ENCODE measurements at places on chromosomes 6 and 20.

DNA sequence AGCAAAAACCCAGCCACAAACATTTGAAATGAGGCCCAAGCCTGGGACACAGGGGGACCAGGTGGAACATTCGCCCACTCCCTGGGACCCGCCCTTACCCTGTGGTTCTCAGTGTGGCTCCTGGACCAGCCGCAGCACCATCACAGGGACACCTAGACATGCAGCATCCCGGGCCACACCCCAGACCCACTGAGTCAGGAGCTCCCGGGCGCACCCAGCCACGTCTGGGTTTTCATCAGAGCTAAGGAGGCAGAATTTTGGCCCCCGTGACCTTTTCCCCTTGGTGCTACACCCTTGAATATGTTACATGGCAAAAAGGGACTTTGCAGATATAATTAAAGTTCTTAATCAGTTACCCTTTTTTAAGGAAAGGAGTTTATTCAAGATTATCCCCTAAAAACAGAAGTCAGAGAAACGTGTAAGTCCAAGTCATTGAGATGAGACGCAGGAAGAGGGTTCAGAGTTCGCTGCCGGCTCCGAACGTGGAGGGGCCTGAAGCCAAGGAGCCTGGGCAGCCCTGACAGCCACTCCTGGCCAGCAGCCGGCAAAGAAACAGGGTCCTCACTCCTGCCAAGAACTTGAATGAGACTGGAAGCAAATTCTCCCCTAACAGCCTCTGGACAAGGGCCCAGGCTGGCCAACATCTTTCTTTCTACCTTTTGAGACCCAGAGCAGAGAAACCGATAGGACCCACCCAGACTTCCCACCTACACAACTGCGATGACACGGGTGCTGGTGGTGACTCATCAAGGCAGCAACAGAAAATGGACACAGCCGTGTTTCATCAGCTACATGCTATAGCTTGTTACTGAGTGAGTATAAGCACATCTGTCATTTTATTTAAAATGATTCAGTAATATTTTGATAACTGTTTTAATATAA is 25.3 kb downstream of the BFSP1 start:
- no peak for DNase-seq

DNA sequence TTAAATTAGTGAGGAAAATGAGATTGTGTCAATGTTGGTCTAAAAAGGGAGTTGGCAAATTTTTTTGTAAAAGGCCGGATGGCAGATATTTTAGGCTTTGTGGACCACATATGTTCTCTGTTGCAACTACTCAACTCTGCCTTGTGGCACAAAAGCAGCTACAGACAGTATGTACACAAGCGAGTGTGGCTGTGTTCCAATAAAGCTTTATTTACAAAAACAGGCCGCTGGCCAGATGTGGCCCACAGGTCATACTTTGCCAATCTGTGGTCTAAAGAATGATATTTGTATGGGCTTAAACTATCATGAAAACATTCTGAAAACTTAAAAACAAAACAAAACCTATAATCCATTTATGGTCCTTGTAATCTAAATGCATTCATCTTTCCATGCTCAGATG is 228.3 kb downstream of the CLIC5 start:
- DNase-seq, result no peak

DNA sequence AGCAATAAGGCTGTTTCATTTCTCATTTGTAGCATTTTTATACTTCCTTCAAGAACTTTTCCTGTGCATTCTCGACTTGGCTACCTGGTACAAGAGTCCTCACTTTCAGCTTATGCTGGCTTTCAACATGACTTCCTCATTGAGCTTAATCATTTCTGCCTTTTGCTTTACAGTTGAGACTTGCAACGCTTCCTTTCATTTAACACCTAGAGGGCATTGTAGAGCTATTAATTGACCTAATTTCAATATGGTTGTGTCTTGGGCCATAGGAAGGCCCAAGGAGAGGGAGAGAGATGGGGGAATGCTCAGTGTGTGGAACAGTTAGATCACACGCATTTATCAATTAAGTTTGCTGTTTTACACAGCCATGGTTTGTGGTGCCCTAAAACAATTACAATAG is 37.2 kb downstream of the SLC22A2 start:
- DNase-seq, result no peak

DNA sequence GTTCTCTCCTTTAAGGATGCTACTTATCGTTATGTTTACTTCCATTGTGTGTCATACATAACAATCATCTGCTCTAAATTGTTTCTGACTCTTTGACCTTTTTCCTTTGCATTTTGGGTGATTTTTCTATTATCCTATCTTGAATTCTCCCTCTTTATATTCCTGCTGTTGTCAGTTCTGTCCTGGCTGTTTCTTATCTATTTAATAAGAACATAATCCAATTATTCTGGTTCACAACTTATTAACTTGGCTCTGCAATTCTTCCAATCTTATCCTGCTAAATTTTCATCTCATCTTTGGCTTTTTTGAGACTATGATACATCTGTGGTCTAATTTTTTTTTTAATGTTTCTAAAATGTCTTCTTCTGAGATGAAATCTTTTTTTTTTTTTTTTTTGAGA is 54.7 kb upstream of the TOX2 start:
- no peak for DNase-seq

DNA sequence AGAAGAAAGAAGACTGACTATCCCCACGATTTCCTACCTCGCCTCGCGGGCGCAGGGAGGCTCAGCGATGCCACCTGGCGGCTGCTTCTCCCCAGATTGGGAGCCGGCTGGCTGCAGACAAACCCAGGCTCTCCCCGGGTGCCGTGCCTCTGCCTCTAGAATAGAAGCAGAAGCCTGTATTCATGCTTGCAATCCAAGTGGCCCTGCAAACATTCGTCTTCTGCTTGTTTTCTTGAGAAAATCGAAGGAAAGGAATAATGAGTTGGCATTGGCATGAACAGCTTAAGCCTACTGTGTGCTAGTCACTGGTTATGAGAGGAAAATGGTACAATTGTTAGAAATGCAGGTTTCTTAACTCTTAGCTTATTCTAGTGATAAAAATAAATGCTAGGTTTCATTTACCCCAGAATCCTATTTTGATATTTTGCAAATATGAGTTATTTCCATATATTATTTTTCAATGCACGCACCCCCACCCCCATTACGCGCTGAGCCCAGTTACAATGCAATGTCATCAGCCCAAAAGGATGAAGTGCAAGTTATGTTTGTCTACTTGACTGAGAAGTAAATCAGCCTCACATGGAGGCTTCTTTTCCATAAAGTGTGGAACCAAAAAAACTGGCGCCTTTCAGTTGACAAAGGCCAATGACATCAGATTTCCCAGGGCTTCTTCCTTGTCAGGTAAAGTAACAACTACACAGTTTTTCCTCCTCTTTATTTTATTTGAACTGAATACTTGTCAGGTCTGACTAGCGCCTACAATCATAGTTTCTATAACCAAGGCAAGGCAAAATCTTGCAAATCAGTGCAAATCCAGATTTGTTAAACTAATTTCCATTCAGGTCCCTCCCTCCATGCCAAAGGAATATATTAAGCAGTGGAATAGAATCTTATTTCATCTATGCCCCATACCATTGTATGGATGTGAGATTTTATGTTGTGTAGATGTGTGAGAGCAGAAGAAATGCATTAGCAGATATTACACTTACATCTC is 3.9 kb upstream of the SOX4 start:
- peak; percentile 97 for DNase-seq

DNA sequence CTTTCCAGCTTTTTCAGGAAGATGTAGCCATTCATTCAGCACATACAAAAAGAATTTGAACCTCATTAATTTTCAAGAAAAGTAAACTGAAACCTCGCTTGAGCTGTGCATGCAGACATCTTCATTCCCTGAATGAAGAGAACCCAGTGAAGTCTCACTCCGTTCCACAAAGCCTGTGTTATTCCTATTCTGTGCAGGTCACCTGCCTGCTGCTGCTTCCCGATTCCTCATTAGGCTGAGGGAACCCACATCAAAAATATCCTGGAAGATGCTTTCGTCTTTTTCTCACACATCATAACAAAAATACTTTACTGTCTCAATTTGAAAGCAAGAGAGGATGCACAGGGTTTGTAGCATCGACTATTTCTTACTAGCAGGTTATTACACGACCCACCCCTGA is 40.1 kb downstream of the TRMT6 start:
- DNase-seq, result no peak

- no peak for DNase-seq
These were observed 396.9 kb upstream of the ADGRB3 start for GRCh38 chr6:68238097-68238601.

DNA sequence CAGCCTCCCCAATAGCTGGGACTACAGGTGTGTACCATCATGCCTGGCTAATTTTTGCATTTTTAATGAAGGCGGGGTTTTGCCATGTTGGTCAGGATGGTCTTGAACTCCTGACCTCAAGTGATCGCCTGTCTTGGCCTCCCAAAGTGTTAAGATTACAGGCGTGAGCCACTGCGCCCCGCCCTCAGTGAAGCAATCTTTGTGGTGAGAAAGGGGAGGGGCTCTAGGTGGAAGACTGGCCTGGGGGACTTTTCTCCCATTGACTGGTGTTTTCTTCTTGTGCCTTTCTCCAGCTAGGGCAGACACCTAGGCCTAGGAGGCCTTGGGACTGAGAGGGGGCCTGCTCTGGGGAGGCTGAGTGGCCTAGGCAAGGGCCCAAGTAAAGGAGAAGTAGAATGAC is 84.1 kb downstream of the DNAAF9 start:
- DNase-seq, result no peak

GRCh38 chr6:170345662-170346061 is 39.1 kb downstream of the FAM120B start:
- DNase-seq, result no peak

GRCh38 chr20:3275966-3276679 is 37.1 kb upstream of the SLC4A11 start:
- DNase-seq, result no peak

GRCh38 chr6:88982720-88983119 is 19.3 kb upstream of the RNGTT start:
- no peak for DNase-seq

- DNase-seq, result no peak
These were observed 34.5 kb downstream of the RIOK1 start for GRCh38 chr6:7424058-7424457.

- DNase-seq, result peak; percentile 25
These were observed 145.6 kb downstream of the TBX18 start for GRCh38 chr6:84618836-84619235.

- DNase-seq, result no peak
These were observed 214.0 kb downstream of the ZFAND3 start for GRCh38 chr6:38033442-38033982.

DNA sequence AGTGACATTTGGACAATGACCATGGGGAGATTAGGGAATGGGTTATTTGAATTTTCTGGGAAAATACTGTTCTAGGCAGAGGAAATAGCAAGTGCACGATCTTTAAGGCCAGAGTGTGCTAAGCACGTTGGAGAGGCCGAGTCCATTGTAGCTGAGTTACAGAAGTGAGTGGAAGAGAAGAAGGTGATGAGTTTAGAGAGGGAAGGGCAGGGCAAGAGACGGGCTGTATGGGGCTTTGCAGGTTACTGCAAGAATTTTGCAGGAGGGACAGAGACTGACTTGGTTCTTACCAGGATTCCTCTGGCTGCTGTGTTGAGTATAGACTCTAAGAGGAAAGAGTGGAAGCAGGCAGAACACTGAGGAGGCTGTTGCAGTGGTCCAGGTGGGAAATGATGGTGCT is 1.1 kb upstream of the NCOA3 start:
- DNase-seq, result no peak

DNA sequence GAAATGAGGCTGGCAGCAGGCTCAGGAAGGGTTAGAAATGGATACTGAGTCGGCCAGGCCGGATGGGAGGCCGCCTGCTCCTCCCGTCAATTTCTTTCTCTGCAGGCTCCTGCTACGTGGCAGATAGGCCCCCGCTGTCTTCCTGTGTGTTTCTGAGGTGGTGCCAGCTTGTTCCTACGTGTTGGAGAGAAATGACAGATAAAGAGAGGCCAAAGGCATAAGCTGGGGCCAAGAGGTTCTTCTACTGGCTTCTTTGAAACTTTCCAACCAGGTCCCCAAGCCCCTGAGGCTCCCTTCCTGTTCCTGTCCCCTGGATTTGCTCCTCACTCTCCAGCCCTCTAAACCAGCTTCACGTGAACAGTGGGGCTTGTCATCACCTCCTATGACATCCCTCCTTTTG is 76.8 kb downstream of the TCP11 start:
- DNase-seq, result no peak

DNA sequence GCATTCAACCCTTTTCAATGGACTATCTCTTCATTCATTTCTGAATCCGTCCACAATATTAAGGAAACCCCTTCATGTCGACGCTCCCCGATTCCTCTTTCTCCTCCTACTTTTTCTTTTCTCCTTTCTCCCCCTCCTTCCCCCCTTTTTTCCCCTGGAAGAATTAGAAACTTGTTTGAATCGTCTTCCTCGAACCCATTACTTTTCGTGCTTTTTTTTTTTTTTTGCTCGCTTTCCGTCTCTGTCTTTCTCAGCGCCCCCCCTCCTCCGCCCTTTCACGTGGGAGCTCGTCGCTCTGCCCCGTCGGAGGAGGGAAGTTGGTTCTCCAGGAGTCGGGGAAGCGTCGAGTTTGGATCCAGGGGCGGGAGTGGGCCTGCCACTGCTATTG is 2.3 kb upstream of the NKX2-2 start:
- DNase-seq, result no peak

DNA sequence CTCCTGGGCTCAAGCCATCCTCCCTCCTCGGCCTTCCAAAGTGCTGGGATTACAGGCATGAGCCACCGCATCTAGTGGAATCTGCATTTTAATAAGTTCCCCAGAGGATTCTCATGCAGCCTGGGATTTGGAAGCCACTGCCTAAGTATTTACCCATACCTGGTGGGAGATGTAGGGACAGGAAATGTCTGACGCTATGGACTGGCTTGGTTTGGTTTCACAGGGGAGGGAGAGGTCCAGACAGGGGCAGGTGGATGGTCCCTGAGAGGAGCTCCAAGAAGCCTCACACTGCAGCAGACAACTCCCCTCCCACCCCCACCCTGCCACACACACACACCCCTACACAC is 4.4 kb downstream of the VSTM2L start:
- no peak for DNase-seq

DNA sequence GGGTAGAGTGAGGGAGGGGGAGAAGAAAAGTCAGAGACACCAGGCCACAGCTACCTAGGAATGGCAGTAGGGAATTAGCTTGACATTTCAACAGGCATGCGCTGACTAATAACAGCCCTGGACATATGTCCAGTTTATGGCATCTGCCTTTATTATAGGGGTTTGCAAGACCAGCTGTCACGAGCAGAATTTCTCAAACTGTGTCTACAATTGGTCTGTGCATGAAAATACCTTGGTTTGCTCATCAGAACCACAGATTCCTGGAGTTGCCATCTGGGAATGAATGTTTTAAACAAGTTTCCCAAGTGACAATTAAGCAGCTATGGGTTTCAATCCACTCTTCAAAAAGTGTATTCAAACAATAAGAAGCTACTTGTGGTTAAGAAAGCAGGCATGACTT is 110.3 kb upstream of the ENPP5 start:
- DNase-seq, result no peak

GRCh38 chr20:51810155-51811041 is 8.1 kb upstream of the SALL4 start:
- peak; percentile 33 for DNase-seq

GRCh38 chr6:21264288-21265033 is 329.1 kb upstream of the SOX4 start:
- no peak for DNase-seq

GRCh38 chr6:154111025-154111424 is 72.0 kb downstream of the OPRM1 start:
- no peak for DNase-seq

- peak; percentile 48 for DNase-seq
These were observed 64.3 kb downstream of the TTI1 start for GRCh38 chr20:37968841-37969401.

- DNase-seq, result no peak
These were observed 121.4 kb downstream of the LAMP5 start for GRCh38 chr20:9635750-9636149.
